ENCODE measurements at places on chromosomes 3 and 15. TPM values are rescaled to one million over a fixed set of nuclear protein-coding genes. Genes with fewer than 3 reads are reported as not detected.

- no peak for DNase-seq
- no peaks in the 10 kb centered on the region for H3K4me1 ChIP-seq
- peaks cover 7% of the 10 kb centered on the region for H3K27me3 ChIP-seq
- H3K36me3 ChIP-seq, result no peaks in the 10 kb centered on the region
- no peak overlapping the region for H3K4me3 ChIP-seq
These were observed 275.0 kb upstream of the CHRM5 start for GRCh38 chr15:33693166-33693800.

BCL2A1 gene
- 110 TPM for total RNA-seq

DNA sequence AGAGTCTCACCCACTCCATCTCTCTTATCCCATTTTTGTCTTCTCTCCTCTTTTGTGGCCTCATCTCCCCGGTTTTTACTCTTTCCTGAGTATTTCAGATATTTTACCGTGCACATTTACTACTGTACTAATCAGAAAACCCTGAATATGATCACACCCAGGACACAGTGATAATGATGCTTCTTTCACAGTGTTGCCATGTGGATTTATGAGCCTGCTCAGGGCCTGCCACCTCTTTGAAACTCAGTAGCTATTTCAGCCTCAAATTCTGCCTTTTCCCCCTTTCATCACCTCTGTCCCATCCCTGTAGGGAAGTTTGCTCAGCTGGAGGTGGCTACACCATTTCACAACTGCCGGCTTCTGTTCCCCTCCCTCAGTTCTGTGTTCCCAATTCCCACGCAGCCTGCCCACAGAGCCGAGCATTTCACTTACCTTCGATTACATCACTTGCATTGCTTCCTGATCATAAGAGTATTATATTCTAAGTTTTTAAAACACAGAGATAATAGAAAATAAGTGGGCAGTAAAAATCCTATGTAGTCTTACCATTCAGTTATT lies 33.2 kb downstream of the ARNT2 start:
- no peak for DNase-seq
- peaks cover 1% of the 10 kb centered on the region for H3K4me1 ChIP-seq
- no peak overlapping the region for H3K4me3 ChIP-seq
- H3K27ac ChIP-seq, result no peak overlapping the region
- H3K27me3 ChIP-seq, result peaks cover 11% of the 10 kb centered on the region
- no peaks in the 10 kb centered on the region for H3K36me3 ChIP-seq

FEZF2 gene
- total RNA-seq, result not detected

DNA sequence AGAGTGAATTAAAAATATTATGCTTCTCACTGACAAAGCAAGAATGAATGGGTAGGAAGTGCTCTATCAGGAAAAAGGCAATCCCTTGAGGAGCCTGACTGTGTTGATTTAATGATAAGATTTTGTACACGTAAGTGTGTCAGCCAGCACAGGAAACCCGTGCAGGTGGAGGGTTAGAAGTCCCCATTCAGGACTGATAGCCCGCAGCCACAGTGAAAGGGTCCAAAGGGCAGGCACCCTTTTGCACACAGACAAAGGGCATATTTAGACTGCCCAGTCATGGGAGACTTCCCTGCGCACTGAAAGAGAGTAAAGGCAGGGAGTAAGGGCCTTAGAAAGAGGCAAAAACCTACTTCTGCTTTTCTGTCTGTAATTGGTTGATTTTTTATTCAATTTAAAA lies 26.4 kb upstream of the SKIL start:
- H3K4me3 ChIP-seq, result no peak overlapping the region
- no peaks in the 10 kb centered on the region for H3K27me3 ChIP-seq
- no peak overlapping the region for H3K27ac ChIP-seq

CPEB1 gene
- total RNA-seq, result 0.07 TPM

ZCWPW2 gene
- total RNA-seq, result 0.43 TPM

- H3K27me3 ChIP-seq, result no peaks in the 10 kb centered on the region
- DNase-seq, result no peak
These were observed 12.3 kb downstream of the CA12 start for GRCh38 chr15:63369296-63369695.

- H3K4me3 ChIP-seq, result peak overlapping the region; percentile 49
- H3K36me3 ChIP-seq, result peaks cover 3% of the 10 kb centered on the region
- DNase-seq, result peak; percentile 77
- H3K27me3 ChIP-seq, result no peaks in the 10 kb centered on the region
- H3K4me1 ChIP-seq, result peaks cover 65% of the 10 kb centered on the region
These were observed 11.1 kb downstream of the ZBTB38 start for GRCh38 chr3:141379250-141379966.

DNA sequence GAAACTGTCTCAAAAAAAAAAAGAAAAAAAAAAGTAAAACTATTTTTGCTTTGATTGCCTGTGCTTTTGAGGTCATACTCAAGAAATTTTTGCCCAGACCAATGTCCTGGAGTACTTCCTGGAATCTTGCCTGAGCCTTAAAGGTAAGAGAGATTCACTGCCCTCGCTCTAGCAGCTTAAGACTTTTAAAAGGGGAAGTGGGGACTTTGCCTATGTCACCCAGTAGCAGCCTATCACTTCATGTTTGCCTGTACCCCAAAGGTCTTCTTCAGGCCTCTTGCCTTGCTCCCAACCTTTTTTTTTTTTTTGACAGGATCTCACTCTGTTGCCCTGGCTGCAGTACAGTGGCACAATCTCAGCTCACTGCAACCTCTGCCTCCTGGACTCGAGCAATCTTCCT lies 18.9 kb upstream of the GOLGB1 start:
- H3K36me3 ChIP-seq, result peaks cover 27% of the 10 kb centered on the region
- DNase-seq, result no peak
- no peaks in the 10 kb centered on the region for H3K4me1 ChIP-seq
- H3K27me3 ChIP-seq, result no peaks in the 10 kb centered on the region

DNA sequence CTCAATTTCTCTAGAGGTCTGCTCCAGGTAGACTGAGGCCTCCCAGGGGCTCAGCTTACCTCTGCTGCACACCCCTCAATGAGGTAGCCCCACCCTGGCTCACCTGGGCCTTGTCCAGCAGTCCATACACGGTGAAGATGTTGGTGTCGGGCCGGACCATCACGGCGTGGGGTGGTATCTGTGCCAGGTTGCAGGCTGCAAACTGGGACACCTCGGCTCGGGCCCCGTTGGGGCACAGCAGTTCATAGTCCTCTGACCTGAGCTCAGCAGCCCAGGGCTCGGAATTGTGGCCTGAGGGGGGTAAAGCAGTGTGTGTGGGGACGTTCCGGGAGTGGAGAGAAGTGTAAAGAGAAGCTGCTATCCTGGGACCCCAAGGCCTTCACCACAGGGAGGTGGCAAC lies 23.2 kb downstream of the MELTF start:
- H3K4me3 ChIP-seq, result no peak overlapping the region
- no peak for DNase-seq
- peaks cover 11% of the 10 kb centered on the region for H3K4me1 ChIP-seq
- no peaks in the 10 kb centered on the region for H3K27me3 ChIP-seq
- H3K27ac ChIP-seq, result no peak overlapping the region

CCNB2 gene
- total RNA-seq, result 74.7 TPM

DNA sequence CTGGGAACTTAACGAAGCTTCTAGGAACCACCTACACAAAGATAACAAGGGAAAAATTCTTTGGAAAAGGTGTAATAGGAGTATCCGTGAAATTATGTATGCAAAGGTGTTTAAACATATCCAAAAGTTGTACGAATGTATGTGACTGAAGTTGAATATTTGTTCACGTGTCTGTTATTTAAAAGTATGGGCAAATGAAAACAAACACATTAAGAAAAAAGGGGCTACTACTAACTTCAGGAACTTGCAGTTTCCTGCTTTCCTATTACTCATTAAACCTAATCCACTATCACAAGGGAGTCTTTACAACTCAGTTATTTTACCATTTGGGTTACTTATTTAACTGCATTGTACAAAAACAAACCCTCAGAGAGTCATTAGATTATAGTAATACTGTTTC lies 33.9 kb upstream of the GRAMD1C start:
- H3K36me3 ChIP-seq, result peaks cover 25% of the 10 kb centered on the region
- no peak overlapping the region for H3K27ac ChIP-seq
- no peaks in the 10 kb centered on the region for H3K27me3 ChIP-seq
- no peak for DNase-seq

STRIT1 gene
- not detected for total RNA-seq

GRCh38 chr3:43102773-43103480 lies 3.0 kb downstream of the POMGNT2 start:
- DNase-seq, result no peak

NR2F2 gene
- total RNA-seq, result not detected

DNA sequence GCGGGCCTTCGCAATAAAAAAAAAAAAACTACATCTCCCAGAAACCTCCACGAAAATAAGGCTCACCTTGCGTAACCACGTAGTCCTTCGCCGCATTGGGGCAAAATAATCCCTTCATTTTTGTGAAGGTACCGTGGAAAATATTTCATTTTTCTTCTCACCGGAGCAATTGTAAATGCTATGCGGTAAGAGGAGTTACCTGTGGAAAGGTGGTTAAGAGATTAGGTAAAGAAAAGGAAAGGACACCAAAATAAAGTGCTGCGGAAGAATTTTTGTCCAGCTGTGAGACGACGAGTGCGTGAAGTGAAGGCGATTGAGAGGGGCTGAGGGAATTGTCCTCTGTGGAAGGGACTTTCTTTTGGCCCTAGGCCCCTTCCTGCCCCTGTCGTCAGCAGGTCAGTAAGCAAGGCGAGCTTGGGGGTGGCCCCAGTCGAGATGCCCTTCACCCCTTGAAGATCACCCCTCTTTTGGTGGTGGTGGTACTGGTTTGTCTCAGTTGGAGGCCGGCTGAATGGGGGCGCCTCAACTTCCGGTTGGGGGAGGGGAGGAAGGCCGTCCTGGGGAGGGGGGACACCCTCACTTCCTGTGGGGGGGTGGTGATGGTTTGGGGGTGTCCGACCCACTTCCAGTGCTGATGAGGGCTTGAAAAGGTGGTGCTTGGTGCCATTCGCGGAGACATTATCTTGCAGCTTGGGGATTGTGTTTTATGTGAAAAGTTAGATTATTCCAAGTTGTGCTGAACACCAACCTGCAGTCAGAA lies at the start of gene HMG20A:
Gene HMG20A (plus strand): TSS at position 279 of the 760 bp plus-strand sequence. CDS start 37,520 bp downstream, outside the sequence.
- peak within 1 kb of the TSS; percentile 96 for H3K4me3 ChIP-seq
- H3K4me1 ChIP-seq, result peaks cover 32% of the 10 kb centered on the region
- peaks cover 2% of the 10 kb centered on the region for H3K27me3 ChIP-seq
- peak; percentile 70 for DNase-seq
- peak within 1 kb of the TSS; percentile 98 for H3K27ac ChIP-seq

- H3K36me3 ChIP-seq, result no peaks in the 10 kb centered on the region
- H3K4me1 ChIP-seq, result no peaks in the 10 kb centered on the region
- H3K4me3 ChIP-seq, result no peak overlapping the region
- H3K27ac ChIP-seq, result no peak overlapping the region
- DNase-seq, result no peak
- peaks cover 32% of the 10 kb centered on the region for H3K27me3 ChIP-seq
These were observed 72.7 kb downstream of the ZNF621 start for GRCh38 chr3:40597441-40597840.

GRCh38 chr15:94749811-94750617 lies 518.7 kb downstream of the MCTP2 start:
- H3K4me1 ChIP-seq, result no peaks in the 10 kb centered on the region
- H3K27ac ChIP-seq, result no peak overlapping the region
- no peaks in the 10 kb centered on the region for H3K36me3 ChIP-seq
- DNase-seq, result no peak
- H3K4me3 ChIP-seq, result no peak overlapping the region

DNA sequence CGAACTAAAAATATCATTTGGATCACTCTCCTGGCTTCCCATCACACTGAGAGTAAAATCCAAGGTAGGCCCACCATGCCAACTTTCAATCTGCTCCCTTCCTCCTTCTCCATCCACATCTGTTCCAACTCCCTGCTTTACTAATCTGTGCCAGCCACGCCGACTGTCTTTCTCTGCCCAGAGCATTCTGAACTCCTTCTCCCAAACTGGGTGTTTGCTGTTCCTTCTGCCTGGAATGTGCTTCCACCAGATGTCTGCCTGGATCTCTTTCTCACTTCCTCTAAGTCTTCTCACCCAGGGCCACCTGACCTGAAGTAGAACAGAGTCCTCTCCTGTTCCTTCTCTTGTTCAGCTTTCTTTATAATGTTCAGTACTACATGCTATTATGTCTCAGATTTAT lies 5.6 kb upstream of the ARL8B start:
- no peaks in the 10 kb centered on the region for H3K36me3 ChIP-seq
- H3K4me1 ChIP-seq, result peaks cover 2% of the 10 kb centered on the region

GRCh38 chr3:109563149-109563548 lies 225.8 kb upstream of the DPPA4 start:
- H3K27ac ChIP-seq, result no peak overlapping the region
- H3K4me3 ChIP-seq, result no peak overlapping the region
- no peaks in the 10 kb centered on the region for H3K27me3 ChIP-seq
- DNase-seq, result peak; percentile 41

DNA sequence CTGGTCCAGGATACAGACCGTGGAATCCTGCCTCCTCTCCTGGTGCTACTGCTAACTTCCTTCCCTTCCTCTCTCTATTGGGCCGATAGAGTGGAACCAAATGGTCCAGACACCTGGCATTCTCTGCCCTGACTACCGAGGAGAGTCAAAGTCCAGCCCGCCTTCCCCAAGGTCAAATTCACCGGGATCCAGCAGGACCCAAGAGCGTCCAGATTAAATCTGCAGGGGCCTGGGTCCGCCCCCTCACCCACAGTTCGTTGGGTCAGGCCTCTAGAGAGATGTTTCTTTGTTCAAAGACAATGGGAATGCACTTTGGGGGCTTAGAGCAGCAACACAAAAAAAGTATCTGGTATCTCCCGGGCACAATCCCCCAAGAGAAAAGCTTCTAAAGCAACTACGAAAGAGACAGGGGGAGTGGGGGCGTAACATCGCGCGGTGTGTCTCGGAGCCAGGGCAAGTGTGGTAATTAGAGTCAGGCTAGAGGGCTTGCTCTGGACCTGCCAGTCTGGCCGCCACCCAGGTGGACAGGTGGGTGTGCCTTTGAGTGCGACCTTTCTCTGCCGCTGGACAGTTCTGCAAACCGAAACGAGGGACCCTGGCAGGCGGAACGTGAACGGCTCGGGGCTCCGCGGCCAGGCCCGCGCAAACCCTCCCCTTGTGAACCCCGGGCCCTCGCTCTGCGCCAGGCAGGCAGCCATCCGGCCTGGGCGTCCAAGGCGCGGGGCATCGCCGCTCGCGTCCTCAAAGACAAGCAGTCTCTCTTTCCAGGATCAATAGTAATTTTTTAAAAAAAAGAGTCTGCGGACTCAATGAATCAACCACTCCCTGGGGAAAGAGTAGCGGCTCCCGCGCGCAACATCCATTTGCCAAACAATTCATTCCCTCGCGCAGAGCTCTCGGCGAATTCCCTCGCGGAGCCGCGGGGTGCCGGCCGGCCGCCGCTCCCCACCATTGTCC lies 806 bp downstream of the KLHL25 start:
- no peaks in the 10 kb centered on the region for H3K27me3 ChIP-seq
- DNase-seq, result peak; percentile 56
- peak overlapping the region; percentile 90 for H3K4me3 ChIP-seq
- H3K27ac ChIP-seq, result peak overlapping the region; percentile 63
- no peaks in the 10 kb centered on the region for H3K36me3 ChIP-seq

DNA sequence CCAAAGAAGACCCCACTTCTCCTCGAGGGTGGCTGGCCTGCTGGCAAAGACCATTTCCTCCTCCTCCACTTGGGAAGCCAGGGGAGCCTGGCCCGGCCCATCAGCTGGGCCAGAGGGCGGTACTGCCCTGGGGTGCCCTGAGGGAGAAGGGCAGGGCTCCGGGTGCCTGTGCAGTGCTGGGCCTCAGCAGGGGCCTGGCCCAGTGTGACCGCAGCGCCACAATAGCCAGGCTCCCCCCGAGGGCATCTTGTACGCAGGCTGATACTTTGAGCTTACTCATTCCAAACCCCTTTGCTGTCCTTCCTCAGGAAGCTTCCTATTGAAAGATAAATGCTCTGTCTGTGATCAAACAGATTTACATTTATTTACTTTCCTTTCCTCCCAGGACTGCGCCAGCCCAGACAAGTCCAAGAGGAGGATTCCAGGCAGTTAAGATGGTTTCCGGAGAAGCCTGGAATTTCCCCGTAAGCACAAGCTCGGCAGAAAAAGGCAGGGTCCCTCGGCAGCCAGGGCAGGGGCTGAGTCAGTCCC lies 240.1 kb downstream of the XXYLT1 start:
- H3K4me3 ChIP-seq, result no peak overlapping the region
